Pancreas (tissue), 10 donors: ENCODE measurements at places on chromosomes 16 and 17. TPM values are rescaled to one million over a fixed set of nuclear protein-coding genes. Genes with fewer than 3 reads are reported as not detected.

DNA sequence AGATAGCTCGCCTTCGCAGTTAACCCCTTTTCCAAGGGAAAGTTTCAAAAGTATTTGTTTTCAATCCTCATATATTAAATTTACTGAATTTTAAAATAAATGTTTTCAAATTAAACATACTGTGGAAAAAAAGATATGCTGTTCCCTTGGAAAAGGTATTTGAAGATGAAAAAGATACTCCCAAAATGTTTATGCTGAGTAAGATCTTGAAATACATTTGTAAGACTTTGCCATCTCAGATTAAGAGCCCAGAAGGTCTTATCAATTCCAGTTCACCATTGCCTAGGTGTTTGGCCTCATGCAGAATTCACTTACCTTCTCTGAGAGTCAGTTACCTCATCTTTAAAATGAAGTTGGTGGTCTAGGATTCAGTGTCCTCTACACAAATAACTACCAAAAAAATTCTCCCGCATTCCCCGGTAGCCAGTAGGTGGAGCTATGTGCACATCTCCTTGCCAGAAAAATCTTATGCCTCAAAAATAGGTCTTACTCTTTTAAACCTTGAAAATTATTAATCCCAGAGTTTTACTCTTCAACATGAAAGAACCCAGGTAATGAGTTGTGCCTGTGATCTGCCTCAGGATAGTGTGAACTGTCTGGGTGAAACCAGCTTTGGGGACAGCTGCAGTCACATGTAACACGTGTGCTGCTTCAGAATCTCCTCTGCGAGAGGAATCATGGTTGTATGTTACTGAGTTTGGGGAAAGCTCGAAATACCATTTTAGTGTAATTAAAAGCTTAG, 178.3 kb downstream of the MRTFB start:
- no peaks in the 10 kb centered on the region for H3K27me3 ChIP-seq
- no peak for DNase-seq
- no peak overlapping the region for H3K27ac ChIP-seq
- H3K4me3 ChIP-seq: no peak overlapping the region

DNA sequence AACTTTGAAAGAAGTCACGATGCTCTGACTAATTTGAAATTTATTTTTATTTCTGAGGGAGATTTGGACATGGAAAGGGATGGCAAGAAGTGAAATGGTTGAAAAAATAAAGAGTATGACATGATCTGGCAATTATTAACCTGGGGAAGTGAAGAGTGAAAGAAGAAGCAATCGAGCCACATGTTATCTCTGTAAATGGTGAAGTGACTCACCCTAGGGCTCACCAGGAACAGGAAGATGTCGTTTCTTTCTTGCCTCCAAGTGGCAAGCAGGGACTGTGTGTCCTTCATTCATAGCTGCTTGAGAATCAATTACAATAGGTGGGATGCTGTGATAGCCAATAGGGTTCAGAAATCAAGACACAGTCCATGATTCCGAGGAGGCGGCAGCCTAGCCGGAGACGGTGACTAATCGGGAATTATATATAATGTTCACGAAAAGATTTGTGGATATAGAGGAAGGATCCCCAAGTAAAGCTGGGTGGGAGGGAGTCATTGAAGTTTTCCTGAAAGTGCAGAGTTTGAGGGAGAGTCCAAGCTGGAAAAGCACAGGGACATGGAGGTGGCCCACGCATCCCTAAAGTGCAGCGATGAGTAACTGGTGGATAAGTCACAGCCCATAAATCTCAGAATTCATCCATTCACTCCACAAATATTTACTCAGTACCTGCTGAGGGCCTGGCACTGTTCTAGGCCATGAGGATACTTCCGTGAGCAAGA, 18.2 kb upstream of the KRT20 start:
- H3K27me3 ChIP-seq: no peaks in the 10 kb centered on the region
- no peak overlapping the region for H3K4me3 ChIP-seq
- H3K27ac ChIP-seq: no peak overlapping the region
- no peaks in the 10 kb centered on the region for H3K4me1 ChIP-seq
- no peak for DNase-seq
- H3K36me3 ChIP-seq: no peaks in the 10 kb centered on the region

GRCh38 chr17:66309793-66310192, 7.4 kb downstream of the PRKCA start:
- no peaks in the 10 kb centered on the region for H3K36me3 ChIP-seq
- H3K4me3 ChIP-seq: no peak overlapping the region
- H3K27ac ChIP-seq: no peak overlapping the region
- no peak for DNase-seq
- no peaks in the 10 kb centered on the region for H3K4me1 ChIP-seq
- H3K27me3 ChIP-seq: no peaks in the 10 kb centered on the region

DNA sequence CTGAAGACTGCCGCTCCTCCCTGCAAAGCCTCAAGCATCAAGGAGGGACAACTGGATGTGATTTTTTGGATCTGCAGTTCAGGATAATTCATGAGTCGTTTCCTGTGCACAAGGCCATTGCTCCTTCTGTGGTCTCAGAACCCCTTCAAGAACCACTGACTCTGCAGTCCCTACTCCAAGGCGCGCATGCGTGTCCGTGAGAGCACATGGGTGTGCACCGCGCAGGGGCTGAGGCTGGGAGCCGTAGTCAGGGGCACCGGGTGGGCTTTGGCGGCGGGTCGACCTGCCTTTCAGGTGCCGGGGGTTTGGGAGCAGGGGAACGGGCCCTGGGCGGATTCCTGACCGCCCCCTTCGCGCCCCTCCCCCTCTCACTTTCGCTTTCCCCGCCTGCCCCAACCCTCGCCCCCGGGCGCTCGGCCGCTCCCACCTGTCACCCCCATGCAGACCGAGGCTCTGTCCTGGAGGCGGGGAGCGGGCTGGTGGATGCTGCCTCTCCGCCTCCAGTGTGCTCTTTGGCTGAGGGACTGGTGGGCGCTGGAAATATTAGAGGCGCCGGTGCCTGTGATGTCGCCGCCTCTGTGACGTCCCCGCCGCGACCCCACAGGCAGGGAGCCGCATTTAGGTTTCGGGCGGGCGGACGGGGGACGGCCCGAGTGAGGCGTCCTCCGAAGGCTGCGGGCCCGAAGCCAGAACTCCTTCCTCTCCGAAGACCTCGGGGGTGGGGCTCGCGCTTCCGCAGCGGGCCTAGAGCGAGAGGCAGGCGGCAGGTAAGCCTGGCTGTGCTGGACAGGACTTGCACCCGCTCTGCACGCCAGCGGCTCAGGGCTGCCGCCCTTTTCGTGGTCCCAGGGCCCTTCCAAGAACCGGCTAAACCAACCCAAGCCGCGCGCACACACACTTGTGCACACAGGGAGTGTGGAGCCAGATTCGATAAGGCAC, at the start of gene SPATA32:
SPATA32 (minus strand) TSS at position 518 of the 939 bp plus-strand sequence; CDS start at position 440, 78 bp downstream.
- peaks cover 29% of the 10 kb centered on the region for H3K36me3 ChIP-seq
- no peaks in the 10 kb centered on the region for H3K27me3 ChIP-seq
- DNase-seq: peak; percentile 39
- H3K27ac ChIP-seq: no peak within 1 kb of the TSS

- H3K27ac ChIP-seq: no peak overlapping the region
- DNase-seq: peak; percentile 89
- H3K4me1 ChIP-seq: peaks cover 63% of the 10 kb centered on the region
- H3K4me3 ChIP-seq: no peak overlapping the region
Observed at GRCh38 chr17:79991140-79991923, 44.3 kb downstream of the TBC1D16 start.

DNA sequence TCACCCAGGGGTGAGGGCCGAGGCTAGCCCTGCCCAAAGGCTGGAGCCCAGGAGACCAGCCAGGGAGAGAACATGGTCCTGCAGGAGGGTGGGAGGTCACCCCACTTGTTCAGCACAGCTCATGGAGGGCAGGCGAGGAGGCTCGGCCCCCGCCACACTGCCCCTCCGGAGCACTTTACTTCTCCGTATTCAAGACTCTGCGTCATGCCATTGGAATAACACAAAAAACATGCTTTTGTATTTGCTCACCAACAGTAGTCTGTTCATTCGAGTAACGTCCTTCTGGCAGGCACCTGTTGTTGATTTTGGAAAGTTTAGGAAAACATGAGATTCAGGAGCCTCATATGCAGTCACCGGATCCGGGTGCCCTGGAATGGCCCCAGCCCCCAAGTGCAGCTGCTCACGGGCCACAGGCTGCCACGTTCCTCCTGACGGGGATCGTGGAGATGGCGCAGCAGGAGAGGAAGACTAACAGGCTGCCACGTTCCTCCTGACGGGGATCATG, 81.1 kb upstream of the DNAH17 start:
- no peak overlapping the region for H3K27ac ChIP-seq
- H3K4me1 ChIP-seq: no peaks in the 10 kb centered on the region
- H3K4me3 ChIP-seq: no peak overlapping the region
- no peaks in the 10 kb centered on the region for H3K27me3 ChIP-seq
- H3K36me3 ChIP-seq: no peaks in the 10 kb centered on the region
- DNase-seq: no peak

DNA sequence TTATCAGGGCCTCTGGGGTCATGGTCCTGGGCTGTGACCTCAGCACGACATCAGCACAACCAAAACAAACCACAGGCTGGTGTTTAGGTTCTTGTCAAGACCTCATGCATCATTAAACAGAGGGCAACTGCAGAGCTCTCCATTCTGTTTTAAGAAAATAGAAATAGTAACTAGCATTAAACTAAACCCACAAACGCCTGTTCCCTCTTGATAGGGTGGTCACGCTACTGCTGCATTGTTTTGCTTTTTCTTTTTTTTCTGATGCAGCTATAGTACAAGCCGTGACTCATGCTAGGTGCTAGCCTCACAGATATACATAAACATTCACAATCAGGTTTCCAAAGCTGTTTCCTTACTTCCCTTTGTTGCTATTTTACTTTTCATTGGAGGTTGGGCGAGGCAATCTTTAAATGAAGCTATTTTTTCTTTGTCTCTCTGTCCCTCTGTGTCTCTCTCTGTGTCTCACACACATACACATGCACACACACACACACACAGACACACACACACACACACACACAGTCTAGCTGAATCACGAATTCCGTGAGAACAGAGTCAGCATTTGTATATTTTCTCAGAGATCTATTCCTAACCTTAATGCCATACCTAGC, 310.3 kb downstream of the CDH13 start:
- no peak for DNase-seq
- no peak overlapping the region for H3K27ac ChIP-seq
- no peak overlapping the region for H3K4me3 ChIP-seq

GRCh38 chr17:50638966-50639713, 4.5 kb downstream of the ABCC3 start:
- DNase-seq: peak; percentile 97
- no peaks in the 10 kb centered on the region for H3K36me3 ChIP-seq
- H3K4me1 ChIP-seq: peaks cover 36% of the 10 kb centered on the region
- H3K4me3 ChIP-seq: no peak overlapping the region

- no peaks in the 10 kb centered on the region for H3K4me1 ChIP-seq
- H3K27me3 ChIP-seq: peaks cover 43% of the 10 kb centered on the region
- no peak overlapping the region for H3K27ac ChIP-seq
- H3K36me3 ChIP-seq: no peaks in the 10 kb centered on the region
Observed at GRCh38 chr17:48985436-48986245, 11.5 kb upstream of the IGF2BP1 start.

GRCh38 chr17:6608321-6608720, 32.2 kb downstream of the KIAA0753 start:
- no peaks in the 10 kb centered on the region for H3K27me3 ChIP-seq
- H3K27ac ChIP-seq: no peak overlapping the region
- H3K36me3 ChIP-seq: peaks cover 48% of the 10 kb centered on the region
- H3K4me3 ChIP-seq: no peak overlapping the region
- no peak for DNase-seq

- no peak overlapping the region for H3K27ac ChIP-seq
- H3K4me3 ChIP-seq: no peak overlapping the region
- DNase-seq: no peak
- H3K36me3 ChIP-seq: no peaks in the 10 kb centered on the region
- H3K27me3 ChIP-seq: no peaks in the 10 kb centered on the region
- no peaks in the 10 kb centered on the region for H3K4me1 ChIP-seq
Observed at GRCh38 chr16:24834459-24835335, 11.1 kb upstream of the SLC5A11 start.

DNA sequence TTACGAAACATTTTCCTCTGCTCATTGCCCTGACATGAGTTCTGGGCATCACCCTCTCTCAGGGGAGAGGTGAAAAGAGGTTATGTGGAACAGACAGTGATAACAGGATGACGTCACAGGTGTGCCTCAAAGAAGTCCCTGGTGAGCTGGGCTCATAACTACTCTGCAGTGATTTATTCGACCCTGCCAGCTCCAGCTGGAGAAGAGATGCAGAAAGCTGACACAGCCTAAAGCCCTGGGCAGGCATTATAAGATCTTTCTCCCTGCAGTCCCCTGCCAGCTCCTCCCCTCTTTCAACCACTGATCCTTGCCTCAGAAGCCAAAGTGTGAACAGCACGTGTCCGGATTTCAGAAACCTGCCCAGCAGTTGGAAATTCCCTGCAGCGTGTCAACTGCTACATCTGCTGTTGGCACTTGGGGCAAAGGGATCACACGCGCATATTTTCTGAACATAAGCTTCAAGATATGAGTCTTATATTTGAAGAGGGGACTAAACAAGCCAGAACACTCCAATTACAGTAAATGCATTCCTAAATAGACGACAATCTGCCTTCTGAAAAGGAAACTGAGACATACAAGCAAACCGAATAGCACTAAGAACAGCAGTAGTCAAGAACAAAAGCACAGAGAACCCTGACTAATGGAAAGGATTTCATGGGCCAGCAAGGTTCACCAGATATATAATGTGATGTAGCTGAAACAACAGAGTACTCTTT, 80.5 kb downstream of the SMG6 start:
- H3K4me1 ChIP-seq: peaks cover 4% of the 10 kb centered on the region
- no peak overlapping the region for H3K27ac ChIP-seq
- H3K27me3 ChIP-seq: no peaks in the 10 kb centered on the region
- H3K36me3 ChIP-seq: no peaks in the 10 kb centered on the region

DNA sequence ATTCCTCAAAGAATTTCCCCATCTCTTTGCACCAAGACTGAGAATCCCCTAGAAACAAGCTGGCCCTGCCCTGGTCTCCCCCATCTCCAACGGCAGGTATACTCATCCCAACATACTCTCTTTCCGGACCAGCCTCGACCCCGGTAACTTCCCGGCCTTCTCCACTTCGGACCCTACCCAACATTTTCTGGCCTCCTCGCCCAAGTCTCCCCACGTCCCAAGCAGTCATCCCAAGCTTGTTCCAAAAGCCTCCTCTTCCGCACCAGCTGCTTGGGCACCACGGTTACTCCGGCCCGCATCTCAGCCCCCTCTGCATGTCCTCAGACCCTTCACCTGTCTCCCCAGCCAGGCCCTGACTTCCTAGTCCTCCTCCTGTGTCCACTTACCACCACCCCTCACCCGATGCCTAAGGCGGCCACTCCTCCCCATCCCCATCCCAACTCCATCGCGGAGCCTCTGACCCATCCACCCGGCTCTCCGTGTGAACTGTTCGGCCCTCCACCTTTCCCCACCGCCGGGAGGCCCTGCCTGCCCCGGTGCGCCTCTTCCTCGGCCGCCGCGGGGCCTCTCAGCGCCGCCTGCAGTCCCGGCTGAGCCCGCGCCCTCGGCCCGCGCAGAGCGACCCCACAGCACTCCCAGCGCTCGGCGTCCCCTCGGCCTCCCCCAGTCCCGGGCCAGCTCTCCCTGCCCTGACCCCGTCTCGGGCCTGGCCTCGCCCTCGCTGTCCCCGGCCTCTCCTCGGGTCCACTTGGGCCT, 994 bp downstream of the PITPNA start:
- no peaks in the 10 kb centered on the region for H3K36me3 ChIP-seq
- H3K27me3 ChIP-seq: no peaks in the 10 kb centered on the region
- peaks cover 5% of the 10 kb centered on the region for H3K4me1 ChIP-seq
- peak overlapping the region; percentile 48 for H3K27ac ChIP-seq
- no peak for DNase-seq
- H3K4me3 ChIP-seq: peak overlapping the region; percentile 66

- H3K36me3 ChIP-seq: no peaks in the 10 kb centered on the region
- no peaks in the 10 kb centered on the region for H3K27me3 ChIP-seq
Observed at GRCh38 chr17:27558341-27558740, 72.6 kb upstream of the LGALS9 start.

DOC2A gene
- total RNA-seq: 1.9 TPM

RAB11FIP4 gene
- 27.8 TPM for total RNA-seq

C16orf54 gene
- not detected for total RNA-seq

KRTAP17-1 gene
- total RNA-seq: not detected
